ENCODE measurements at places on chromosomes 12 and 14.

GRCh38 chr12:124495194-124495983 is 72.0 kb downstream of the NCOR2 start:
- DNase-seq = no peak

DNA sequence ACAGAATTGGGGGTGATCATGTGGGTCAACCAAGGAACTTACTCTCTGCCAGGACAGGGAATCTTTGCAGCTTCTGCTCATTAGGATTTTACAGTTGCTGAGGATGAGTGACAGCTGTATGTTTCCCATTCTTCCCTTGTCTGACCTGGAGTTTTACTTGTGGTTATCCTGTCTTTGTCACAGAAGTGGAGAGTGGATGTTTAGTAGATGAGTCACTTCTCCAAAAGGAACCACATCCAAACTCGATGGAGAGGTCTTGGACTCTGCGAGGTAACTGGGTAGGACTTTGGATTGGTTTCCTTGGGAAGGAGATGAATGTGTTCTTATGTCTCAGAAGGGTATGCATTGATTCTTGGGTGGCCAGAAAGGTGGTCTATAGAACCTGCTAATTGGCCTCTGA is 53.8 kb upstream of the USP44 start:
- DNase-seq = no peak

GRCh38 chr12:56333197-56333678 is 562 bp downstream of the PAN2 start:
- no peak for DNase-seq

- no peak for DNase-seq
These were observed 55.6 kb downstream of the NIN start for GRCh38 chr14:50775357-50775756.

- DNase-seq = no peak
These were observed 47.7 kb upstream of the PPP2R5C start for GRCh38 chr14:101713621-101714349.

- no peak for DNase-seq
These were observed 117.3 kb upstream of the OVCH1 start for GRCh38 chr12:29614694-29615325.

DNA sequence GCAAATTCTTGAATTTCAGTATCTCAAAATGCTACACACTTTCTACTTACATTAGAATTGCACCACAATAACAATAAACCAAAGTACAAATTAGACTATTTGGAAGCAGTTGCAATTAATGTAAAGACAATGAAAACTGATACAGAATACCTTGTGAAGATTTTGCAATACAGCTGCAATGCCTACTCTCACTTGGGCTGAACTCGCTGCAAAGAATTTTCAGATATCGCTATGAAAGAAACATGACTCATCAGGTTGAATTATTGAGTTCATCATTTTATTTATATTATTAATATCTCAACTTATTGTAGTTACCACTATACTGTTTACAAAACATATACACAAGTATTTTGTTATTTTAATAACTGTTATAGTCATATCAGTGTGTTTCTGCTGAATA is 108.0 kb upstream of the TMTC2 start:
- DNase-seq = no peak

- DNase-seq = no peak
These were observed 52.6 kb downstream of the FZD10 start for GRCh38 chr12:130214686-130215395.

GRCh38 chr14:101772770-101773169 is 11.3 kb downstream of the PPP2R5C start:
- no peak for DNase-seq

DNA sequence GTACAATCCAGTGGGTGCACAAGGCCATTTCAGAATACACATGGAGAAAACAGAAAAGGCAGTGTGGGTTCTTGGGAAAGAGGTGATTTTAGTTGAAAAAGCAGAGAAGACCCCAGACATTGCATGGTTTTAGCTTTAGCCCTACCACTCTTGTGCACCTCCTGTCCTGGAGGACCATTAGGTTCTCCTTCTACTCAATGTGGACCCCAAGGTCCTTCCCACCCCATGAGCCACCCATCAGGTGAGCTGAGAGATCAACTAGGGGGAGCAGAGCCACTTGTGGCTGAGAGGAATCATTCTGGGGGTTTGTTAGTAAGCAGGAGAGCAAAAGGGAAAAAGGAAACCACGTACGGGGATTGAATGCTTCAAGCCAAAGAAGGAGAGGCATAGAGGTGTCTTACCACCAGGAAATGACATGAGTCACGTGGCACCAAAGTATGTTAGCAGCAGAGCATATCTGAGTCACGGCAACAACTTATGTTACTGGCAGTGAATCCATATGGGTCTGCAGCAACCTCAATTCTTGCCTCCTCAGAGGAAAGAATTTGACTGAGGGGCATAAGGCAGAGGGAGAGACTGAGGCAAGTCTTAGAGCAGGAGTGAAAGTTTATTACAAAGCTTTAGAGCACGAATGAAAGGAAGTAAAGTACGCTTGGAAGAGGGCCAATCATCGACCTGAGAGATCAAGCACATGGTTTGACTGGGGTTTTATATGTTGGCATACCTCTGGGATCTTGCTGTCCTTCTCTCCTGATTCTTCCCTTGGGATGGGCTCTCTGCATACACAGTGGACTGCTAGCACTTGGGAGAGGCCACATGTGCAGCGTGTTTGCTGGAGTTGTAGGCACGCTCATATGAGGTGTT is 73.9 kb downstream of the HSD17B6 start:
- no peak for DNase-seq

All from Panc1 (cell line).